Stimulated activated CD4-positive, alpha-beta T cell treated with anti-CD3 and anti-CD28 coated beads, Interleukin-1b, Interleukin-23, amount 100 ng/mL, for 4 hours (primary cell): ENCODE measurements at places on chromosomes 5 and 9.

- DNase-seq, result no peak
Measured at GRCh38 chr5:124847907-124848306, 101.5 kb upstream of the ZNF608 start.

DNA sequence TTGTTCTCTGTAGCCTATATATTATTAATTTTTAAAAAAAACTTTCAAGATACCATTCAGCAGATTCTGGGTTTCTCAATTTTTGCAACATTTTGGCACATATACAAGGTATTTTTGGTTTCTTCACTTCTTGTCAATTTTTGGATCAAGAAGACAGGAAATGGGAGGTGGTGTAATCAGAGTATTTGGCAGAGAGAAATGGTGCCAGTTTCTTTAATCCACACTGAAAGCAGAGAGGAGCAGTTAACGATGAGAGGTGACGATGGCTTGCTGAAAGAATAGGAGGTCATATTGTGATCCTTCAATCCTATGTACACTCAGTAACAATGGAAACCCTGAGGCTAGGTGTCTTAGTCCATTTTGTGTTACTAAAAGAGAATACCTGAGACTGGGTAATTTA lies 16.4 kb downstream of the NNT start:
- no peak for DNase-seq

DNA sequence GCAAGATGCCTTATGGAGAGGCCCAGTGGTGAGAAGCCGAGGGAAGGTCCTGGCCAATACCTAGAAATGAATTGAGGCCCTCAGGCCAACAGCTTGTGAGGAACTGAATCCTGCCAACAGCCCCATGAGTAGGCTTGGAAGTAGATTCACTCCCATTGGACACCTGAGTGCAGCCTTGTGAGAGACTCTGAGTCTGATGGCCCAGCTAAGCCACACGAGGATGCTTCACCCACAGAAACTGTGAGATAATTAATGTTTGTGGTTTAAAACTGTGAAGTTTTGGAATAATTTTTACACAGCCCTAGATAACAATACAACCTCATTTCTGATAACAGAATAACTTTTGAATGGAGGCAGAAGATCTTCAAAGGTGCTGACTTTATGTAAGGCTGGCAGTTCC lies 65.9 kb upstream of the DAP start:
- no peak for DNase-seq

DNA sequence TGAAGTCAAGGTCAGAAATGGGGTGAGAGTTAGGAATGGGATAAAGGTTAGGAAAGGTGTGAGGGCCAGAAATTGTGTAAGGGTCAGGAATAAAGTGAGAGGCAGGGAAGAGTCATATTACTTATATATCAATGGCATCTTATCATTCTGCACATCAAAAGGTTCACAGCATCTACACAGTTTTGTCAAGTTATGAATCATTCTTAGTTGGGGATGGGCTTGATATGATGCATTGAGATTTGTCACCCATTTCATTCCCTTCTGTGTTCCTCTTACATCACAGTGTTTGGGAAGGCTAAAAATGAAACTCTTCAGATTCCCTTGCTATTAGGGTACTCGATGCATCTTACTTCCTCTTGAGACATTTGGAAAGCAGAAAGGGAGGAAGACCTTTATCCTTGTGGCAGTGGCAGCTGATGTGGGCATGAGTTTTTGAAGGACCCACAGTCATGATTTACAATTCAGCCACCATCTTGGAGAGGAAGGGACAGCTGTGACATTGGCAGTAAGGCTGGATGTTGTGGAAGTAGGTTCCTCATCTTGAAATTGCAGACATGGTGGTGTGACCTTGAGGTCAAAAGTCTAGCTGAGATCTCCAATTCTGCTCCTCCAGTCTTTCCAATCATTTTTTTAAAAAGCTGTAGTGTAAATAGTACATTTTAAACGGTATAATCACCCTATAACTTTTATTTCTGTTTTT lies 24.2 kb upstream of the NPR3 start:
- DNase-seq, result no peak

DNA sequence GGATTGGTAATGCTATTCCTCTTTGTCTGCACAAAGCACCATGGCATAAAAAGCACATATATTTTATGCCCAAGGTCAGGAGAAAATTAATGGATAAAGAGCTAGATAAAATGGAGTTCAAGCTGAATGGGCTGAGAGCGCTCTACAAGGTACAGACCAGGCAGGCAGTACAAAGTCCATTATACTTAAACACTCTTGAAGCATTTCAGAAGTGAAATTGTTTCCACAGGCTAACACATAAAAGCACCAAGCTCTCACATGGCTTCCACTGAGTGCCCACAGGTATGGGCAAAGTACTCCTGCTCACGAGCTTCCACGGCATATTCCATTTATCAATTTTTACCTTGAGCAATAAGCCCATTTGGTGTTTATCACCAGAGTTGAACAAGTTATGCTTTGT lies 771.2 kb upstream of the DMAC1 start:
- no peak for DNase-seq

GRCh38 chr5:161548487-161549094 lies 2.1 kb upstream of the GABRB2 start:
- DNase-seq, result no peak

- DNase-seq, result no peak
Measured at GRCh38 chr5:81579262-81579924, 171.5 kb downstream of the SSBP2 start.

DNA sequence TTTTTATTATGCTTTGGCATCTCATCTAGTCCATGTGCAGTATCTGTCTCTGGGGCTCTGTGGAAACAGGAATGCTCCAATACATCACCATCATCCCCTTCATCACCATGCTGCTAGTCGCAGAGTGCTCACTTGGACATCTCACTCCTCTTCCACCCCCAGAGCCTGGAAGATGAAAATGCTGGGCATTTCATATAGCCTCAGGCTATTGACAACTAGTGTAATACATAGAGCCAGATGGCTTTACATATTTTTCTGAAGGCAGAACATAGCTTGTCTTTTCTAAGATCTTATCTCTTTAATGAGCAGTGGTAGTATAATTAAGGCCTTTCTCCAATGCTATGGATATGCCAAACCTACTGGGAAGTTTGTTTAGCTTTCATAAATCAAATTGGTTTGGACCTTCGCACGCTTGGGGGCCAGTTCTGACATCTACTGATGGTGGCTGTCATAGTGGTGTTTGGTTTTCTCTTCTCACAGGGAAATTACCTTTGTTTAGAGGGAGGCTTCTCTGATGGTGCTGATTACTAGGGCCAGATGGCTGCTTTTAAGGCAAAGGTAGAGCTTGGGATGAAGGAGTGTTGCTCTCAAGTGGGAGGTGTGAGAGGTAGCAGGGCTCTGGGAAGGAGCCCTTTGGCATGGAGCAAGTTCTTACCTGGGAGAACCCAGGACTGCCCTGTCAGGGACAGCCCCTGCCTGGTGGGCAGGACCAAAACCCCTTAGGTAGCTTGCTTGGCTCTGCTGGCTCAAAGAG lies 63.1 kb upstream of the CXCL14 start:
- DNase-seq, result no peak

DNA sequence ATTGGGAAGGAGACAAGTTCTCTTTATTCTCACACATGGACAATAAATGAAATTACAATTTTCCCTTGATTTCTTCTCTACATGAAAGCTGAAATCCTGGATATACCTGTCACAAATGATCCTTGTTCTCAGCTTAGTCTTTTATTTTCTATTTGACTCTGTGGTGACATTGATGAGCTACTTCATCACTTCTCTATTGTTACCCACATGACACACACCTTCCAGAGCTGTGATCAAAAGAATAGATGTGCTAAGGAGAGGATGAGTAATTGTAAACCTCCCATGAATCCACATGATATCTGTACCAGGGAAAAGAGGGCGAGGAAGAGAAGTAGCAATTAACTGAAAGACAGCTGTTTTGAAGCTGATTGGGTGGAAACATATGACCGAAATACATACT lies 102.0 kb downstream of the CAVIN4 start:
- no peak for DNase-seq

GRCh38 chr9:68974901-68975300 lies 39.0 kb downstream of the PRKACG start:
- no peak for DNase-seq

DNA sequence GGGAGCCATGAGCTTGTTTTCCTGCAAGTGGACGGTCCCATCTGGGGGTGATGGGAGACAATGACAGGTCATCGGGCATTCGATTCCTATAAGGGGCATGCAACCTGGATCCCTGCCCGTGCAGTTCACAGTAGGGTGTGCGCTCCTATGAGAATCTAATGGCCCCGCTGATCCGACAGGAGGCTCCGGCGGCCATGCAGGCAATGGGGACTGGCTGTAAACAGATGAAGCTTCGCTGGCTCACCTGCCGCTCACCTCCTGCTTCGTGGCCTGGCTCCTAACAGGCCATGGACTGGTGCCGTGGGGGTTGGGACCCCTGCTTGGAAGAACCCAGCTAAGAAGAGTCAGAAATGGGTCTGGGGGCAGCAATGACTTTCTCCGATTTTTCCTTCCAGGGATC lies 21.0 kb downstream of the PAEP start:
- DNase-seq, result no peak

DNA sequence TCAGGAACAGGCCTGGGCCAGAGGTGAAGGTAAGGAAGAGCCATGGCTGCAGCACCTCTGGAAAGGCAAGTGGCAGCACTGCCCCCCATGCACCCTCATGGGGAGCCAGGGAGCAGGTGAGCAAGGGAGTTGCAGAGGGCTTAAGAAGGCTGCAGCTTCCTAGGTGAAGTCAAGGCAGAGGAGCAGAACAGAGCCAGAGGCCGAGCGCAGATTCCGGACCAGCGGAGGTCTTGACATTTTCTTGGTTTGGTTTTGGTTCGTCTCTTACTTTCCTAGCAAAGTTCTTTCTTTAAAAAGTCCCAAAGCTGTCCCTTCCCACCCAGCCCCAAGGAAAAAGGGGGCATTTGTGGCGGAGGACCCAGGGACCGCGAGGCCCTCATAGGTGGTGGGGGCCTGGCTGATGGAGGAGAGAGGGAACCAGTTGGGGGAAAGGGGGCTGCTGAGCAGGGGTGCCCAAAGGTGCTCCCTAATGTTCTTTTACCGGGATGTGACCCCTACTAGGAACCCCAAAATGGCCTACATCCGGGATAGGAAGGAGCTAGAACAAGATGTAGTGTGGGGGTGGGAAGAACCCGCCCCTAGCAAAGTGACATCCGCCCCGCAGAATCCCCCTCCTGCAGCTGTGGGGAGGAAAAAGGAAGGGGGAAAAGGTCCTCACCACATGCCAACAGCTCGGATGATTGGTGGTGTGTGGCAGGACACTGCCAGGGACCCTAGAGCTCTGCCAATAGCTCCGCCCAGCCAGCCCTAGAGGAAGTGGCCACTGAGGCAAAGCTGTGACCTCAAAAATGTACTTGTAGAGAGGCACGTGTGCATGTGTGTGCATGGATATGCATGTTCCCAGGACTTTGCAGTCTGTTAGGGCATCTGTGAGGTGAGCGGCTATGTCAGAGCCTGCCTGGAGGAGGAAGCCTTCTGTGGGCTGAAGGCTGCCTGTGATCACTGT lies 914 bp upstream of the CD72 start:
- no peak for DNase-seq

GRCh38 chr9:107878462-107878861 lies 388.9 kb upstream of the KLF4 start:
- no peak for DNase-seq

GRCh38 chr9:97431044-97431441 lies 19.1 kb downstream of the TDRD7 start:
- DNase-seq, result no peak

DNA sequence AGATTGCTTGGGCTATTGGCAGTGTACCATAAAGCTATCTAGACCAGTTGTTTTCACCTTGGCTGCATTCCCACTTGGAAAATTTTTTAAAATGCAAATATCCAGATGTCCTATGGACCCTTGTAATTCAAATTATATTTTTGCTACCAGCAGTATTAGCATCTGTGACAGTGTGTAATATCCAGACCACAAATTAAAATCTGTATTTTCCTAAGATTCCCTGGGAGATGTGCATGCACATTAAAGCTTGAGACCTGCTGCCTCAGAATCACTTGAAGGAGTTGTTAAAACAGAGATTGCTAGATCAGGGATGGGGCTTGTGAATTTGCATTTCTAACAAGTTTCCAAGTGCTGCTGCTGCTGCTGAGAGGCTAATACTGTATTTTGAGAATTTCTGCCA lies 381.2 kb upstream of the PDE4D start:
- DNase-seq, result no peak

DNA sequence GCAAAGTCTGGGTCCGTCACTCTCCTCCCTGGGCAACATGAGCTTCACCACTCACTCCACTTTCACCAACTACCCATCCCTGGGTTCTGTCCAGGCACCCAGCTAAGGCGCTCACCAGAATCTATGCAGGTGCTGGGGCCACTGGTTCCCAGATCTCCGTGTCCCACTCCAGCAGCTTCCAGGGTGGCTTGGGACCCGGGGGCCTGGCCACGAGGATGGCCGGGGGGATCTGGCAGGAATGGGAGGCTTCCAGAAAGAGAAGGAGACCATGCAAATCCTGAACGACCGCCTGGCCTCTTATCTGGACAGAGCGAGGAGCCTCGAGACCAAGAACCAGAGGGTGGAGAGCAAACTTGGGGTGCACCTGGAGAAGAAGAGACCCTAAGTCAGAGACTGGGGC lies 1611.0 kb upstream of the ACO1 start:
- DNase-seq, result no peak

DNA sequence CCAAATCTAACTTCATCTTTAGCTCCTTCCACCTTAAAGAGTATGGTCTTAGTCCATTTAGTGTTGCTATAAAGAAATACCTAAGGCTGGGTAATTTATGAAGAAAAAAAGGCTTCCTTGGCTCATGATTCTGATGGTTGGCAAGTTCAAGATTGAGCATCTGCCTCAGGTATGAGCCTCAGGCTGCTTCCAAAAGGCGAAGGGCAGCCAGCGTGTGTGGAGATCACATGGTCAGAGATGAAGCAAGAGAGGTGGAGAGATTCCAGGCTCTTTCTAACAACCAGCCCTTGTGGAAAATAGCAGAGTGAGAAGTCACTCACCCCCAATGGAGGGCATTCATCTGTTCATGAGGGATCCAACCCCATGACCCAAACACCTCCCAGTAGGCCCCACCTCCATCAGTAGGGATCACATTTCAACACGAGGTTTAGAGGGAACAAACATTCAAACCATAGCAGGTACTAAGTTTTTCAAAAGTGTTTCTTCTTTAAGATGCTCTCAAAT lies 225.9 kb downstream of the SGCD start:
- no peak for DNase-seq

DNA sequence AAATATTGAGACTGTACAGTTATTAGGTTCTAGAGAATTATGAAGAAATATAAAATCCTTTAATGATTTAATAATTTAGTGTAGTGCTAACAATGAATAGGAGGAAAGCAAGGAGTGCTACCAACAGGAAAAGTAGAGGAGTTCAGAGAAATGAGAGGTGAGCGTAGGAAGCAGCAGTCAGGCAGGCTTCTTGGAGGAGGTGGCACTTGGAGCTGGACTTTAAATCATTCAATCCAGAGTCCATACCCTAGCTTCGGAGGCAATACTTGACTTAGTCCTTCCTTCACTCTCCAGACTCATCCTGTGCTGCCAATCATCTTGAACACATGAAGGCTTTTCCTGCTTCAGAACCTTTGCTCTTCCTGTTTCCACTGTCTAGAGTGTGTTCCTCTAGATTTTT lies 254.3 kb downstream of the GRIA1 start:
- no peak for DNase-seq
